ENCODE measurements at places on chromosomes 1 and 21.

DNA sequence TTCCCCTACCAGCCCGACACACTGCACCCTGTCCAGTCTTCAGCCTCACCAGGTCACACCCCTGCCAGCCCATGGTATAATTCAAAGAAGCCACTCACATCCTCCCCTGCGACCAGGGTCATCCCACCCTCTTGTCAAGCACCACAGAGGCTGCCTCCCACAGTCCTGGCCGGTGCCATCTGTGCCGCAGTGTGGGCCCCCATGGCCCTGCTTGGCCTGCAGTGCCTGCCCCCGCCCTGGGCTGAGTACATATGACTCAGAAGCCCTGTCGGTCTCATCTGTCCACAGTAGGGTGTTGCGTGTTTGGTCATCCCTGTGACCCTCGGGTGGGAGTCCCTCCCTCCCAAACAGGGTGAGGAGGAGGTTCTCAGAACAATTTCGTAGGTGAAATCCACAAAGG is 190.8 kb upstream of the AJAP1 start:
- no peak for DNase-seq

DNA sequence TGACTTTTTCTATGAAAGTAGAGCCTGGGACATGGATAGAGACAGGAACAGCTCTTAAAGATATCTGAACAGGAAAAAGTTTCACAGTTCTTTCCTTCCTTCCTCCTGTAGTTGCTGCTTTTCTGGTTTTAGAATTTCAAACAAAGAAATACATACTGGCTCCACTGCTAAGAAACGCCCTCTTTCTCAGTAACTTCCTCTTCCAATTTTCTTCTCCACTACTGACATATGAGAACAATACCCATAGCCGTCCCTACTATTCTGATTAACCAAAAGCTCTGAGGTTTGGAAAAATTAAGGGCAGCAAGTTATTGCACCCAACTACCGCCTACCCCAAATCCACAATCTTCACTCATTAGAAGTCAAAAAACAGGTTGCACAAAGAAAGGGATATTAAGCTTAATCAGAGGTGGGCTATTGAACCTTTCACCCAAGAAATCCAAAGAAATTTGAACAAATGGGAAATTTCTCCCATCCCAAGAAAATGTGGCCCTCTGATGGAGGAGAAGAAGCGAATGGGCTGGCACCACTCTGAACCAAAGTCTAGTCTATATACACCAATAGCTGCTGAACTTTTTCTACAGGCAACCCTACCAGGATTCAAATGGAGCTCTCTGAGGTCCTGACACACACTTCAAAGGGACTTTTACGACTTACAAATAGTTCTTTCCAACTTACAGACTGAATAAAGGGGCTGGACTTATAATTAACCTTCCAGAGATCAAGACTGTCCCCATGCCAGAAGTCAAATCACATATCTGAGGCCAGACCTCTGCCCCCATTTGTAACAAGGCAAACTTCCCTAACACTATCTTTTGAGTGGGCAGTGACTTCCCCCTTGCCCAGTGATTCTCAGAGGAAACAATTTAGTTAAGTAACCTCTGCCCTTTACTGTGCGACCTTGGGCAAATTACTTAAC is 1.7 kb downstream of the WASF2 start:
- peak; percentile 25 for DNase-seq

- DNase-seq, result peak; percentile 49
Observed at GRCh38 chr1:165144757-165145397, 211.6 kb downstream of the LMX1A start.

- no peak for DNase-seq
Observed at GRCh38 chr1:31551208-31551607, 25.1 kb upstream of the TINAGL1 start.

GRCh38 chr1:167057241-167057688 is 32.9 kb downstream of the GPA33 start:
- DNase-seq, result peak; percentile 67
